ENCODE measurements at places on chromosomes 5 and 9.

DNA sequence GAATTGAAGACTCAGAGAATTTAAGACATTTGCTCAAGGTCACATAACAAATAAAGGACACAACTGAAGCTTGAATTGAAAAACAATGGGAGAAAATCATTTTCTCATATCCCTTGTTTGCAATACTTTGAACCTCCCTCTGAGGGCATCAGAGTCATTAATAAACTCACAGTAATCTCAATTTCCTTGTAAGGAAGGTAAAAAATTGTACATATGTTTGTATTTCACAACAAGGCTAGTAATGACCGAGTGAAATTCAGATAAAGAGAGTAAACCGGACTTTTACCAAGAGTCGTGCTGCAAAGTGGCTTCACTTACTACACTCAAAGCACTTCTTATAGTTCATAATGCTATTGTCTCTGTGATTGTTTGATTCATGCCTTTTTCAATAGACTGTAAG lies 665.0 kb downstream of the NR2F1-AS1 start:
- DNase-seq = no peak

DNA sequence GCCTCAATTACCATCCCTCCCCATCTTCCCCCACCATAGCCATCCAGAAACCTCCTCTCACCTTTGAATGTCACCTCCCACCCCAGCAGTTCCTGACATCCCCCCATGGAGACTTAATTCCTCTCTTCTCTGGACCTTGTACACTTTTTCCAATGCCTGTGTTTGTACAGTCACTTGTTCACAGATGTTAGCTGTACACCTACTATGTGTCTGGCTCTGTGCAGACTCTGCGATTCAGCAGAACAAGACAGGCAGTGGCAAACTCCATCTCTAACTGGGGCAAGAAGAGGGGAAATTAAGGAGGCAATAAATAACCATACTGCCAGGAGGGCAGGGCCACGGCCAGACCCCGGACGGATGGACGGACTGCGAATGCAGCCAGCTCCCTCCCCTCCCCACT lies 29.8 kb upstream of the CRB2 start:
- DNase-seq = no peak

DNA sequence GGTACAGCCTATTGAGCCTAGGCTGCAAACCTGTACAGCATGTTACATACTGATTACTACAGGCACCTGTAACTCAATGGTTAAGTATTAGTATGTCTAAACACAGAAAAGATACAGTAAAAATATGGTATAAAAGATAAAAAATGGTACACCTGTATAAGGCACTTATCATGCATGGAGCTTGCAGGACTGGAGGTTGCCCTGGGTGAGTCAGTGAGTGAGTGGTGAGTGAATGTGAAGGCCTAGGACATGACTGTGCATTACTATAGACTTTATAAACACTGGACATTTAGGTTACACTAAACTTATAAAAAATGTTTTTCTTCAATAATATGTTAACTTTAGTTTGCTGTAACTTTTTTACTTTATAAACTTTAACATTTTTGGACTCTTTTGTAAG lies 171.3 kb downstream of the SLC28A3 start:
- peak; percentile 74 for DNase-seq

- DNase-seq = no peak
These were observed 394.8 kb downstream of the CSNK1G3 start for GRCh38 chr5:123906698-123907295.

DNA sequence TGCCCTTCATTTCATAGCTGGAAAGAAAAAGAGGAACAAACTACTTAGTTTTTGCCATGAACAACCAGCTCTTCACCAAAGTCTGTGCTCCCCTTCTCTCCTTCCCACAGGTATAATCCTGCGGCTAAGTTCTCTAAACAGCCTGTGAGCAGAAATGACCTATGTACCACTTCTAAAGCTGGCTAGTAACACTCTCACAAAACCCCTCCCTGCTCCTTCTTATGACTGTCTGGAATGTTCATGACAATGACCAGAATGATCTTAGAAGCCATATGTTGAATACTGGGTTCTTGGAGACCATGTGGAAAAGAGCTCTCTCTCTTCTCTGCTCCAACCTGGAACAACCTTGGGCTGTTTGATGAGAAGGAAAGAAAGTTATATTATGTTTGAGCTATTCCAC lies 12.9 kb upstream of the AMACR start:
- no peak for DNase-seq

DNA sequence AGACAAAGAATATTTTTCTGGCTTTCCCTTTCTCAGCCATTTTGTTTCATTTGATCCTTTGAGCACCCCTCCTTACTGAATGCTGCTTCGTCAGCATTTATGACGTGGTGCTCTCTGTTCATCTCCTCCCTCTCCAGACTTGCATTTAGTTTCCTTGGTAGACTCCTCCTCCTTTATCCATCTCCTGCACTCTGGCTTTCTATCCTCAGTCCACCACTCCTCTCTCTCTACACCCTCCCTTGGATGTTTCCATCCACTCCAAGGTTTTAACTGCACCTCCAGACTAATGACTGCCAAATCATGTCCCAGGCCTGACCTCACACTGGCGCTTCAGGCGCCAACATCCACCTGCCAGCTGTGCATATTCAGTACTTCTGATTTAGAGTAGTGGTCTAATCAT lies 245.4 kb downstream of the RAB3C start:
- DNase-seq = no peak

DNA sequence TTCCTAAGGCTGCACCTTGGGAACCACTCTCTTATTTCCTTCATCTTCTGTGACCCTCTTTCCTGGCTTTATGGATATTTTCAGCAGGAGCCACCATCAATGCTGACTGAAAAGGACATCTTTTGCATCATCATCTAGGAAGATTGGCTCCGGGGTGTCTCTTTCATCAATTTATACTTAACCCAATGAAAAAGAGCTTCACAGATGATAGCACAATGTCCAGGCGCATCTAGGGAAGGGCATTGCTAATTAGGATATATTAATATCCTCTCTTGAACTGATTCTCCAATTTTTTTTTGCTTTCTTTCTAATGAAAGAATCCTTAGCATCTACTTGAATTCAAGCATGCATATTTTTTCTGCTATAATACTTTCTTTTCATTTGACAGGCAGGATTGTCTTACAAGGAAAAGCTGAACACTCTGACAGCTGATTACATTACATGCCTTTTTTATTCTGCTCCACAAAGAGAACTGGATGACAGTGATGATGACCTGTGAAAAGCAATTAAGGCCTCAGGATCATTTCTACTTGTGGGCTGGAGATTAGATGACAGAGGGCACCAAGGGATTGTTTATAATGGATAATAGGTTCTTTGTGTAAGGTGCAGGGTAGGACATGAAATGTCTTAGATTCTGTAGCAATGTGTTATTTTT lies 60.2 kb downstream of the PCSK1 start:
- DNase-seq = no peak

- no peak for DNase-seq
These were observed 129.1 kb upstream of the VCAN start for GRCh38 chr5:83342465-83342864.

DNA sequence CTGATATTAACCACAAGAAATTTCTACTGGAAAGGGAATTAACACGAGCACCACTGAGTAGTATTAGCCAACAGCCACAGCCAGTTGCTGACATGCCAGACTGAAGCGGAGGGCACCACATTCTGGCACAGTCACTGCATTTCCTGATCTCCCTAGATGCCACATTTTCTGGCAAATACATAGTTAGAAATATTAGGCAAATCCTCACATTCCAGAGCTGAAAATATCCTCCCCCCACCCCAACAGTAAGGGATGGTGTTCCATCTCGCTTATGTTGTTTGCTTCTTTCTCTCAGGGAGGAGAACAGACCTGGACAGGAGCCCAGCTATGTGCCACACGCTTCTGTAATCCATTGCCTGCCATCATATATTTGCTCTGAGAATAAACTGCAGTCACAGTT lies 32.8 kb upstream of the MCTP1 start:
- no peak for DNase-seq

GRCh38 chr9:37950561-37950960 lies 46.6 kb upstream of the SLC25A51 start:
- DNase-seq = no peak

GRCh38 chr5:161545344-161546094 lies 1.0 kb downstream of the GABRB2 start:
- DNase-seq = no peak

- DNase-seq = no peak
These were observed 751.2 kb downstream of the BRINP1 start for GRCh38 chr9:118618084-118618483.

DNA sequence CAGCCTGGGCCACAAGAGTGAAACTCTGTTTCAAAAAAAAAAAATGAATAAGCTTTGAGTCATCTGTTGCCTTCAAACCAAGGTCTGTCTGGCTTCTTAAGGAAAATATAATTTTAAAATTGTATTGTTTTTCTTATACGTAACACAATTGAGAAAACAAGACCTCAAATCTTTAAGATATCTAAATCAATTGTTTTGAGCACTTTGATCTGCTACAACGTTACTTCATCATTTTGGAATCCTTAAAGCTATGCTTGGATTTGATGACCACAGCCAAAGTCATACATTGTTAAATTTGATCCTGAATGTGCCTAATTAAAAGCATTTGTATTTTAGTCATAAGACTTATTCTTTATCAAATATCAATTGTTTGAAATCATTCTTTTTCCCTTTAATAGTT lies 37.7 kb upstream of the VCAN start:
- no peak for DNase-seq

GRCh38 chr5:60208716-60209115 lies 315.2 kb upstream of the PDE4D start:
- DNase-seq = no peak

GRCh38 chr5:171628633-171628974 lies 157.0 kb upstream of the SMIM23 start:
- DNase-seq = no peak

DNA sequence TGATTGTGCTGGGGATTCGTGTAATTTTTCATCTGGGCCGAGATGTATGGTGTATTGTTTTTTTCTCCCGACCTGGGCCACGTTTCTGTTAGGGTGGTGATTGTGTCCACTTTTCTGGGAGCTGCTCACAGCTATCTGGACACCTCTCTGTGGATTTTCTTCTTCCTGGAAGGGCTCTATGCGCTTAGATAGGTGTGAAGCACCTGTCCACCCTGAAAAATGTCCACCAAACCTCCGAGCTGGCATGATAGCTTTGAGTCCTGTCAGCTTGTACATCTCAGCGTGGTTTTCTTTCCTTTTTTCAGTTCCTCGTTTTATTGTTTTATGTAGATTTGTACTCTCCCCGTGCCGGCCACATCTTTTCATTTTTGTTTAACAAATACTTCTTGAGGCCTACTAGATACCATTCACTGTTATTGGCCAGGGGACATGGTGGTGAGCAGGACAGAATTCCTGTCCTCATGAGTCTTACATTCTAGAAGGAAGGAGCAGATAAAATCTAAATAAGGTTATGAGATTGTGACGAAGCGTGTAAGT lies 1.1 kb downstream of the UGCG start:
- DNase-seq = peak; percentile 47

- DNase-seq = no peak
These were observed 13.0 kb downstream of the C1QTNF3 start for GRCh38 chr5:34030048-34030447.

GRCh38 chr9:97561501-97561900 lies 60.0 kb downstream of the TMOD1 start:
- DNase-seq = no peak

DNA sequence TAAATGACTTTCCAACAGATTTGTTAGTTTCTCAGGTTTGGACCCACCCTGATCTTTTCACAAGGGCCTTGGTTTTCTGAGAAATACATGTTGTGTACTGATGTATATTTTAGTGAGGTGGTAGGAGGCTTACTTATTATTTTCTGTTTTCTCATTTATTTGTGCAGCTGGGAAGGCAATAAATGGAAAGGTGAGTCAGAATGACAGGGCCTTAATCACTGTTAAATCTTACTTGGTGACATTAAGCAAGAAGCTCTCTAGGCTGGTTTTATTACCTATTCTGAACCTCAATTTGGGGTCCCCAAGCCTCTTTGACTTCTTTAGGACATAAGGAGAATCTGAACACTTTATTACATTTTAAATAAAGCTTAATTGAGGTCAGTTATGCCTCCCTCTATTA lies 214.0 kb upstream of the DAB2 start:
- no peak for DNase-seq

DNA sequence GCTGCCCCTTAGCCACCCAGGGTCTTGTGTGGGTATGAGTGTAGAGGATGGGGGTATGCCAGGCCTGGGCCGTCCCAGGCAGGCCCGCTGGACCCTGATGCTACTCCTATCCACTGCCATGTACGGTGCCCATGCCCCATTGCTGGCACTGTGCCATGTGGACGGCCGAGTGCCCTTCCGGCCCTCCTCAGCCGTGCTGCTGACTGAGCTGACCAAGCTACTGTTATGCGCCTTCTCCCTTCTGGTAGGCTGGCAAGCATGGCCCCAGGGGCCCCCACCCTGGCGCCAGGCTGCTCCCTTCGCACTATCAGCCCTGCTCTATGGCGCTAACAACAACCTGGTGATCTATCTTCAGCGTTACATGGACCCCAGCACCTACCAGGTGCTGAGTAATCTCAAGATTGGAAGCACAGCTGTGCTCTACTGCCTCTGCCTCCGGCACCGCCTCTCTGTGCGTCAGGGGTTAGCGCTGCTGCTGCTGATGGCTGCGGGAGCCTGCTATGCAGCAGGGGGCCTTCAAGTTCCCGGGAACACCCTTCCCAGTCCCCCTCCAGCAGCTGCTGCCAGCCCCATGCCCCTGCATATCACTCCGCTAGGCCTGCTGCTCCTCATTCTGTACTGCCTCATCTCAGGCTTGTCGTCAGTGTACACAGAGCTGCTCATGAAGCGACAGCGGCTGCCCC lies 2.6 kb downstream of the SLC35A4 start:
- no peak for DNase-seq

DNA sequence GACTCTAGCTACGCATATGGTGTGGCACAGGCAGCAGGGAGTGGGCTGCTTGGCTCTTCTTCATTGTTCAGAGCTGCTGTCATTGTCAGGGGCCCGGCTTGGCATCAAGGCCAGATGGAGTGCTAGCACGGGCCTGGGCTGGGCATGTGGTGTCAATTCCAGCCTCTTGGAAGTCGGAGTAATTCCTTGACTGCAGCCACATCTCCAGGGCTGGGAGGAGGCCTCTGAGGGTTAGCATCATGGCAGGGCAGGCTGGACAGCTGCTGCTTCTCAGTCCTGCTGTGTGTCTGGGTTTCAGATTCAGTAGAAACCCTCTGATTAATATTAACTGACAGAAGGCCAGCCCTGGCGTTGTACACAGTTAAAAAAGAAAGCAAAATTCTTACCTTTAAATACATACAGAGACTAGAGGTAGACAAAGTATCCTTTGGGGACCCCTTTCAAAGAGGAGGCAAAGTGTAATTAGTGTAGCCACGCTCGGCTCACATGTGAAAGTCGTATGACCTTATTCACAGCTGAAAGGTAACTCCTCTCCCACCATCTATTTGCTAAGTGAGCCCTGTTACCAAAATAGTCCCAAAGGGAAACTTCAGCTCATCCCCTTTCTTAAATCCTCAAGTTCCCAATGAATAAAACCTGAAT lies 126.4 kb downstream of the DOCK2 start:
- no peak for DNase-seq

- no peak for DNase-seq
These were observed 16.9 kb downstream of the STK10 start for GRCh38 chr5:172171118-172171517.

DNA sequence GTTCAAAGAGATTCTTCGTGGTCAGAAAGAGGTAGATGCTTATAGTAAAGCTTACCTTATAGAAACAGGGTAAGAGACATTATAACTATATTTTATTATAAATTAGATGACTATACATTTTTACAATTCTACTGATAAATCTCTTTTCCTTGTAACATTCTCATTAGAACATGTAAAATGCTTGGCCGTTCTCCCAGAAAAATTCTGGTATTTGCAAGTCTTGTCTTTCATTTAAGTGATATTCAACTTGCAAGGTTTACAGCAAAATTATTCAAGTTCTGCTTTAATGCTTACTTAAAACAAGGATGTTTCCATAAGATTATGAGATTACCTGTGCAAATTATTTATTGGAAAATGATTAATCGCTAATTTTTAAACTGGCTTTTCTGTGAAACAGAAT lies 41.3 kb upstream of the CDH18 start:
- no peak for DNase-seq

Data from Daoy (cell line).